ENCODE measurements at places on chromosomes 6 and 20.

GRCh38 chr6:125748406-125749172, 843 bp upstream of the HEY2 start:
- no peak for DNase-seq

DNA sequence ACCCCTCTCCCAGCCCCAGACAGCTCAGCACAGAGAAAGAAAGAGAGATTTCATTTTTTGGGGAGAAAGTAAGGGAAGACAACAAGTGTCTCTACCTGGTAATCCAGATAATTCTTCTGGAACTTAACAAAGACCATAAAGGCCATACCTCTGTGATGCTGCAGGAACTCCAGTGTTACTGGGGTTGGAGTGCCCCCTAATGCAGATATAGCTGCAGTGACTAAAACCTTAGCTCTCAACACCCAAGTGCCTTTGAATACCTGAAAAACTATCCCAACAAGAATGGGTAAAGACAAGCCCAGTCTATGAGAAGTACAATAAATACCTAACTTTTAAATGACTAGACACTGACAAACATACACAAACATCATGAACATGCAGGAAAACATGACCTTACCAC, 365.3 kb upstream of the PTCHD4 start:
- no peak for DNase-seq

DNA sequence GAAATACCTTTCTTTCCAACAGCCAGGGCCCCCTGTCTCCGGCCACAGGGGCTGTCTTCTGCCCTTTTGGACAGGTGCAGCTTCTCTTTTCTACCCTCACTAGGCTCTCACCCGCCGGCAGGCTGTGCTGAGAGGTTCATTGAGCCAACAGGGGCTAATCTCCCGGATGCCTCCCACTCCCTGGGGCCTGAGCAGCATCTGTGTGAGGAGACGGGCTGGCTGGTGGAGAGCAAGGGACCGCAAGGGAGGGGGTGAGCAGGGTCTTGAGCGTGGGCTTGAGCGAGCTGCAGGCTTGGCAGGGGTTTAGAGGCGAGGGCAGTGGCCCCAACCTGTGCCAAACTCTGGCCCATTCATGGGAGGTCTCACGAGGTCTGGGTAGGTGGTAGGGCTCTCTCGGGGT, 56.5 kb upstream of the CST7 start:
- no peak for DNase-seq

DNA sequence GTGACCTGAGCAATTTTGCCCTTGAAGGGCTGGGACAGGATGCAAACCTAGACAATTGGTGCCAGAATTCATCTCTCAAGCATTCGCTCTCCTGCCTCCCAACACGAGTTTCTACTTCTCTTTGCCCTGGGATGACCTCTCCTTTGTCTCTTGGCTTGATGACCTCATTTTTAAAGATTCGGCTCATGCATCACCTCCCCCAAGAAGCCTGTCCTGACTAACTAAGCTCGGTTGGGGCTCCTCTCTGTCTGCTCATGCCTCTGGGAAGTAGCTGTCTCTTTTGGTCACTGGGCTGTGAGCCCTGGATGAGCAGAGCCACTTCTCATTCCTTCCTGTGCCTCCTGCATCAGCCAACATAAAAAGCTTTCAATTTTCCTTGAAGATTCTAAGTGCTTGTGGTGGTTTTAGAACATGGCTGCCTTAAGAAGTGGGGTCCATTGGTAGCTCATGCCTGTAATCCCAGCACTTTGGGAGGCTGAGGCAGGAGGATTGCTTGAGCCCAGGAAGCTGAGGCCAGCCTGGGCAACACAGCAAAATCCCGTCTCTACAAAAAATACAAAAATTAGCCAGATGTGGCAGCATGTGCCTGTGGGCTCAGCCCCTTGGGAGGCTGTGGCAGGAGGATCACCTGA, 11.1 kb upstream of the TCF15 start:
- DNase-seq, result no peak

DNA sequence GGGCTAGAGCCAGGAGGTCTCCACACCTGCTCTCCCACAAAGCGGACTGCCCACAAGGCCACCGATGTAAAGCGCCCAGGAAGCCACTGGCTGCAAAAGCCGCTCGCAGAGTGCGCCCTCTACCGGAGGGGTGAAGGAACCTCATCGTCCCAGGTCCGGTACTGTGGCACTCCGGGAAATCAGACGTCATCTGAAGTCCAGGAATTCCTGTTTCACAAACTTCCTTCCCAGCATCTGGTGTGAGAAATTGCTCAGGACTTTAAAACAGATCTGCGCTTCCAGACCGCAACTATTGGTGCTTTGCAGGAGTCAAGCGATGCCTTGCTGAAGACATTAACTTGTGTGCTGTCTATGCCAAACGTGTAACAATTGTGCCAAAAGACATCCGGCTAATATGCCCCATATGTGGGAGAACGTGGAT, 115.1 kb upstream of the ARID1B start:
- no peak for DNase-seq

DNA sequence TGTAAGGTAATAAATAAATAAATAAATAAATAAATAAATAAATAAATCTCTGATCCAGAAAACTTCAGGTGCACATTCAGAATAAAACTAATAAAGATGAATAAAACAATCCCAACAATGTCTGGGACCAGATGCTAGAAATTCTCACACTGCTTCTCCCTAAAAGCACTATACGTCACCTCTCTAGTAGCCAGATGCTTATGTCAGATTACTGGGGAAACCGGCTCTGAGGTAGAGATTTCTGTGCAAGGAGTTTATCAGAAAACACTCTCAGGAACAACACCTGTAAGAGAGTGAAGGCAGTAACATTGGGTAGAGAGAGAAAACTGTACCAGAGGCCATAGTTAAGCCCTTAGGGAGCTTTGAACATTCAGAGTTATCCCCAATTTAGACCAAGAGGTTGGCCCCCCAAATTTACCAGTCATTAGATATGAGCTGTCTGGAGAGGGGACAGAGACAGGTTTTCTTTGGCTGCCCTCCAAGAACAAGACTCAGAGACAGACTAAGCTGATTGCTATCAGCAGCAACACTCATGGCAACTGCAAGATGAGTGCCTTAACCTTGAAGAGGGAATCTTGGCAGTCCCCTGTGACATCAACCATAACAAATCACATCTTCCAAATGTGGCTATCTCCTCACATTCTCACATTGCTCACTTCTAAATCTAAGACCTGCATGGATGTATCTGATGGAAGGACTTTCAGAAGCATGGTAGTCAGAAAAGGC, 151.2 kb upstream of the BMP5 start:
- DNase-seq, result no peak

- no peak for DNase-seq
Observed at GRCh38 chr6:154916857-154917256, 78.3 kb upstream of the TIAM2 start.

- no peak for DNase-seq
Observed at GRCh38 chr6:126367849-126368248, 27.9 kb downstream of the CENPW start.

GRCh38 chr6:33874136-33874760, 70.4 kb upstream of the MLN start:
- no peak for DNase-seq

- DNase-seq, result no peak
Observed at GRCh38 chr6:146997062-146997461, 207.2 kb upstream of the STXBP5 start.

GRCh38 chr6:21001736-21002135, 467.5 kb downstream of the CDKAL1 start:
- DNase-seq, result no peak

All from CD4-positive, alpha-beta T cell treated with Interleukin-4 for 4 hours (primary cell).